Epithelial cell of prostate (primary cell): ENCODE measurements at places on chromosomes 5 and 9.

GRCh38 chr5:14793851-14794250 lies 77.7 kb downstream of the ANKH start:
- DNase-seq, result no peak

DNA sequence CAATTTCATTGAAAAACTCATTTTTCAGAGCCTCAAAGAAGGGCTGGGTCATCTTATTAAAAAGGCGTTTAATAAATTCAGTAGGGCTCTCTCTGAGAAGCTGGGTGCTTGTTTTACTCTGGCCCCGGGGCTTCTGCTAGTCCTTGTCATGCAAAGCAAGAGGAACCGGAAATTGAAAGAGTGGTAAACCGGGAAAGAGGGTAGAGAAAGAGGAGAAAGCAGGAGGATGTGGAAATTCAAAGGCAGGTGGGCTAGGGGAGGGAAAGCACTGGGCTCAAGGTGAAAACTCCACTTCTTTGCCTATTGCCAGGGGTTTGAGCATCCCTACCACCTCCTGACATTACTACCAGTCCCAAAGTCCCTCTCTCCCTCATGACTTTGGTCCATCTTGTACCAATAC lies 64.6 kb upstream of the AGXT2 start:
- no peak for DNase-seq

- DNase-seq, result no peak
These were observed 80.5 kb upstream of the JAK2 start for GRCh38 chr9:4904322-4905134.

DNA sequence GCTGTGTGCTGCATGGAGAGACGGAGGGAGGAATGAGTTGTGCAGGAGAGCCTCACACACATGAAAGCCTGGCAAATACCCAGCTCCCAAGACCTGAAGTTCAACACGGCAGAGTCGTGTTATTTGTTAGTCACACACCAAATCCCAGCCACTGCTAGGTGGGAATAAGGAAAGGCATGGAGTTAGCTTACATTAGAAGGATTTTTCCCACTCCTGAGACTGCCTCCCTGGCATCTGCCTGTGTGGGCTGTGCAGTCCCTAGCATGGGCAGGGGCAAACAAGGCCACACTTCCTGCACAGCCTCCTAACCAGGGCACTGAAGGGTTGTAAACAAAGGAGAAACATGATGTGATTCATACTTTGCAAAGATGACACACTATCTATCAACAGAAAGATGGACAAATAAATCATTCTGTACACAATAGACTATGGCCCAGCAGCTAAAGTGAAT lies 306.8 kb downstream of the SPOCK1 start:
- DNase-seq, result peak; percentile 80

DNA sequence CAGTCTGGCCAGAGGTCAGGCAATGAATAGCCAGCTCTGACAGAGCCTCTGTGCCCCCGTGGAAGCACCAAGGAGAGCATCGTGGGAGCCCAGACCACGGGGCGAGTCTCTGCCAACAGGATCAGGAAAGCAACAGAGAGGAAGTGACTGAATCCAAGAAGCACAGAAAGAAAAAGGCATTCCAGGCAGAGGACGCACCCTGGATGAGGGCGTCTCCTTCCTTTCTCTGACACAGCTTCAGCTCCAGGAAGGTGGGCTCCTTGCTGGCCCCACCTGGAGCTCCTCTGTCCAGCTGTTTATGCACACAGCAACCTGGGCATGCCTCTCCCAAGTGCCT lies 16.6 kb downstream of the HK3 start:
- DNase-seq, result no peak

GRCh38 chr9:107949061-107949460 lies 459.5 kb upstream of the KLF4 start:
- DNase-seq, result no peak

- no peak for DNase-seq
These were observed 64.9 kb downstream of the CCNH start for GRCh38 chr5:87347841-87348240.

- no peak for DNase-seq
These were observed 492 bp upstream of the NEK6 start for GRCh38 chr9:124257070-124257843.
